Activated T-cell treated with anti-CD3 and anti-CD28 coated beads for 24 hours (primary cell): ENCODE measurements at places on chromosomes 12 and 14.

- peak; percentile 55 for DNase-seq
These were observed at the start of gene CARMIL3 for GRCh38 chr14:24051789-24052655. Gene CARMIL3 (plus strand): TSS chr14:24052009. CDS start chr14:24052154, 145 bp downstream.

- DNase-seq: no peak
These were observed 42.4 kb upstream of the MMP19 start for GRCh38 chr12:55885113-55885512.

DNA sequence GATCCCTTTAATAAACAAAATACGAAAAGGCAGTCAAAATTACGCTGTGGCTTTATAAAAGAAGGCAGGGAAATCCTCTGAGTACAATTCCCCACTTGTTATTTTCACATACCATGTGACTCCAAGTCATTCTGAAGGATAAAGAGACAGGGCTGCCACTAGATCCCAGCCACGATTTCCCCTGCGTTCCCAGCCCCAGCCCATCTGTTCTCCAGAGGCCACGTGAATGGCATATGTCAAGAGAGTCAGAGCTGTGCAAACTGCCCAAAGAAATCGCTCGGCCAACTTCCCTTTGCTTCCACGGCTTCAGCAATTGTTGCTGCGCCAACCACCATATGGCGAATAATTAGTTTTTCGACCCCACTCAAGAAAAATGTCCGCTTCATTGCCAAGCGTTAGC, 161.3 kb downstream of the C12orf42 start:
- no peak for DNase-seq

- no peak for DNase-seq
These were observed 7.6 kb upstream of the RNF34 start for GRCh38 chr12:121392325-121392716.

DNA sequence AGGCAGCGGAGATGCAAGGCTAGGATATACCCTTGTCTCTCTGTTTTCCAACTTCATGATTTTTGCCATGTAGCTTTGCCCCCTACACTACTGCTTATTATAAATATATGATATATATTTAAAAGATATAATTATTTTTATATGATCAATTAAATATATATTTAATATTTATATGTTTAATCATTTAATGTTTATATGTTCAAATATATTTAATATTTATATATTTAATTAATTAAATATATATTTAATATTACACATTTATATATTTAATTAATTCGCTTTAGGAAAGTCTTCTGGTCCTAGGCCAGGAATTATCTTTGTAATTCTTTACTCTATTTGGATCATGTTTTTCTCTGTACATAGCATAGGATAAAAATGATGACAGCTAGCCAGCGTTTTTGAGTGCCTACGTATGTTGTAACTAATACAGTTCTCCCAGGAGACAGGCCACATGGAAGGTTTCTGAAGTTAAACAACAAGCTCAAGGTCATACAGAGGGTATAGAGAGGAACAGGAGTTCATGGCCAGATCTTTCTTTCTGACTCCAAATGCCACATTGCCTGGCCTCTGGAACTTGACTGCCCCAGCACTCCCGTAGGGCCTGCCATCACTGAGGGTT, 192.5 kb downstream of the KCNA5 start:
- no peak for DNase-seq

DNA sequence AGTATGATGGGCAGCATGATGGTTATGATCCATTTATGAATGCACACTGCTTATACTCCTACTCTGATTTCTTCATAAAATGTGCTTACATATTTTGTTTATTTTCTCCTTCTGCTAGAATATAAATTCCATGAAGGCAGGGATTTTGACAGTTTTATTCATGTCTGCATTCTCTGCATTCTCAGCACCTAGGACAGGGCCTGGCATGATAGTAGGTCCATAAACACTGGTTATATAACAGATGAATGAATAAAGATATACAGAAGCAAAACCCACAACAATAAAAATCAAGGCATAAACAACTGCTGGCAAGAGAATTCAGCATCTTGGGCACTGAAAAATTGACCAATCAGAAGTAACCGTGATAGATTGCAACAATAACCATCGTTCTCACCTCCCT, 115.4 kb downstream of the WIF1 start:
- DNase-seq: no peak

DNA sequence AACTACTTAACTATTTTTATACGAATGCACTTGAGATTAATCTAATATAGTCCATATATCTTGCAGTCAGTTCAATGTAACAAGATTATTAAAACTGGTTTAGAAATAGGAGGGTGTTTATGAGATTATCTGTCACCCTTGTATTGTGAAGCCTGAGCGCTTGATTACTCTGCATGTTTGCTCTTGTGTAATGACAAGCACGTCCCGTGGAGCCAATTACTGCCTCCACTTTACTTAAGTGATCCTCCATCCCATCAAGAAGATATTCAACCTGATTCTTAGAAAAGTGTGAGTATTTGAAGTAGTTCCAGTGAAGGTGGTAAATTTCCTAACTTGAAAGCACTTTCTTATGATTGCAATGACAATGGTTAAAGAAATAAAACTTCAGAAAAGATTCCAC, 415.2 kb upstream of the GARIN6 start:
- no peak for DNase-seq

GRCh38 chr14:32934073-32934880, 4.4 kb upstream of the NPAS3 start:
- no peak for DNase-seq

- DNase-seq: no peak
These were observed 112.0 kb downstream of the TSPAN8 start for GRCh38 chr12:71045781-71046180.

DNA sequence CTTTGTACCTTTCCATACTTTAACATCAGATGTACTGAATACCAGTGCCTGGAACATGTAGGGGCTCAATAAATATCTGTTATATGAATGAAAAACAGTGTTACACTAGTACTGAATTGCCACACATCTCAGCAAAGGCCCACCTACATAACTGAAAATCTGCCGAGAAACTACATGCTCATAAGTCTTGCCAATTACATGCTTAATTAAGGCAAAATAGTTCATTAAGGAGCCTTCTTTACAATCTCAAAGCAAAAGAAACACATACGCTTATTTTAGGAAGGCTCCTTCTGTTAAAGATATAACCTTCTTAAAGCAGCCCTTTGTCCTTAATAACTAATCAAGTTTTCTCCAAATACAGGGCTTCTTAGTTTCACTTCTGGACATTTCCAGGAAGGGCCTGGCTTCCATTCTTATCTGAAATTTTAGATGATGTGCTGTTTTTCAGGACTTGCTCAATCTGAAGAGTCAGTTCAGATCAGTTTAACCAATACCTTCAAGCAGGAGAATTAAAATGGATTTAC, 11.5 kb downstream of the LIMA1 start:
- no peak for DNase-seq

DNA sequence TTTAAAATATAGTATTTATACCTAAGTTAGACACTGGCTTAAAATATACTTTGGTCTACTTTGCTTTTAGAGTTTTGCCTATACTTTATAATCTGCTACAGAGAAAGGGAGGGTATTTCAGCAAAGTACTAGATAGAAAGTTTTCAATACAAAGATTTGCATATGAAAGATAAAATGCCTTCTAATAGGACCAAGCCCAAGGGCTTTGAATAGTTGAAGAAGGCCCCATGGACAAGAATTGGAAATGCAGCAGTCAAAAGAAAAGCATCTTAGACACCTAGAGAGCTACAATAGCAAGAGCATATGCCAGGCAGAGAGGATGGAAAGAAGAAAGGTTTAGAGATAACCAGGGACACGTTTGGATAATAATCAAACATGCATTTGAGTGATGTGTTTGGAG, 83.1 kb upstream of the DNM1L start:
- DNase-seq: no peak

DNA sequence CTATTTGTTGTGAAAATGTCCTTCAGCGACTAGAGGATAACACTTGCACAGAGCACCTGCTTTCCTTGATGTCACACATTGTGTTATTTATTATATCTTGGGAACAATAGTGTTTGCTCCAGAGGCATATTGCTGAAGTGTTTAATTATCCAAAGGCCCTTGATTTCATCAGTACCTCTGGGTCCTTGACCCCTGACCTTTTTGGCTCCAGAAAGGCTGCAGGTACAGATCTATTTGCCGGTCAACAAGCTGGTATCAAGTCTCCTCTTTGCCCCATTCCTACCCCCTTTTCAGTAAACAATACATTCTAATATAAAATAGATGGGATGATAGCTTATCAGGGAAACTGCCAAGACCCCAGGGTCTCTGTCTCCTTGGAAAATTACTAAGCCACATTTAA, 206.8 kb downstream of the DACT1 start:
- no peak for DNase-seq

- DNase-seq: no peak
These were observed 4.4 kb downstream of the GPR19 start for GRCh38 chr12:12691549-12691948.

DNA sequence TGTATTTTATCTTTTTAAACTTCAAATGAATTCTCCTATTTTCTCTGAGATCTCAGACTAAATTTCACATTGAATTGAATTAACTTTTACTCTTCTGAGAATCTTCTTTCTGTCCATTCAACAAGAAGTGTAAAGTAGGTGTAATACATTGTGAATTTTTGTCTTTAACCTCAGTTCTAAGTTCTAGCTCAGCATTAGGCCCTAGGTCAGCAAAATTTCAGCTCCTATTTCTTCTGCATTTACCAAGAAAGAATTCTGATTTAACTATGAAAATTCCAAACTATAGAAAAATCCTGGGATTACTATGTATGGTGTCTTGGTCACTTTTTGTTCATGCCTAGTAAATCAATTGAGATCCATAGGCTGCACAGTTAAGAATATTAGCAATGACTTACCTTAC, 110.9 kb upstream of the MYF6 start:
- DNase-seq: no peak

DNA sequence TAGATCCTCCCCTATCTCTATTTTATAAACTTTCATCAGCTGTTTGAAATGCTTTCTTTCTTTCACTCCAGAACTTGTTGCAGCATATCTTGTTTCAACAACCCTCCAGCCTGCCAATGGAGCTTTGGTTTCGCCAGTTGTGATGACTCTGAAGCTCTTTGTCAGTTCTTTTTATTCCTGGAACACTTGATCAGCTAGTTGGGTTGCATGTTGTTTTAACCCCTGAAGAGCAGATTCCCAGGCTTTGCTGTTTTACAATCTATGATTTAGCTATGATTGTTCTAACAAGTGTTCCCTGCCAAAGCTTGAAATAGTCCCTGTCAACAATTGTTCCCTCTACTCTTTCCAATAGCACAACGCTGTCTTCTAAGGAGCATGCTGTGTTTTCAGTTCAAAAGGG, 50.6 kb upstream of the FUT8 start:
- DNase-seq: no peak

DNA sequence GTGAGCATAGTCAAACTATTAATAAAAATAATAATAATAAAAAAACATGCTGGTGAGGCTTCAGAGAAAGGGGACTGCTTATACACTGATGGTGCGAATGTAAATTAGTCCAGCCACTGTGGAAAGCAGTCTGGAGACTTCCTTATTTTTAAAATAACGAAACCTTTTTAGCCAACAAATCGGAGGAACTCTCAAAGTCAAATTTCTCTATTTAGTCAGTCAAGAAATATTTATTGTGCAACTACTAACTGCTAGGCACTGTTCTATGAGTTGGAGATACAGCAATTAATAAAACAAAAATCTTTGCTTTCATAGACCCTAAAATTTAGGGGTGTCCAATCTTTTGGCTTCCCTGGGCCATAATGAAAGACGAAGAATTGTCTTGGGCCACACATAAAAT, 10.8 kb downstream of the TAOK3 start:
- DNase-seq: no peak

DNA sequence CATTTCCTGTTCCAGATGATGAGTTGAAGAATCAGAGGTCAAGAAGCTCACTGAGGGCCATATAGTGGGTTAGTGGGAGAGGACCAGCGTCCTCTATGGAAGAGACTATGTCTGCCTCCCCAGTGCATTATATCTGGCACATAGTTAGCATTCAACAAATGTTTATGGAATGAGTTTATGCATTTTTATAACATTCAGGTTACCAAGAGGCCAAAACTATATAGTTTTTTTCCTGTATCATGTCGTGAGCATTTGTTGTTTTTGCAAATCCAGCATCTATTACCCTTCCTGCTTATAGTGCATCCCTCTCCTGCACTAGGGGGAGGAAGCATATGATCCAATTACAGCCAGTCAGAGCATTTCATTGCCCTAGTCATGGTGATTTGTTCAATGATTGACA, 60.6 kb downstream of the SUDS3 start:
- no peak for DNase-seq
